ENCODE measurements at places on chromosomes 7 and 10. TPM values are rescaled to one million over a fixed set of nuclear protein-coding genes. Genes with fewer than 3 reads are reported as not detected.

GRCh38 chr7:151313857-151314256 lies 27.8 kb upstream of the NUB1 start:
- no peak for DNase-seq

DNA sequence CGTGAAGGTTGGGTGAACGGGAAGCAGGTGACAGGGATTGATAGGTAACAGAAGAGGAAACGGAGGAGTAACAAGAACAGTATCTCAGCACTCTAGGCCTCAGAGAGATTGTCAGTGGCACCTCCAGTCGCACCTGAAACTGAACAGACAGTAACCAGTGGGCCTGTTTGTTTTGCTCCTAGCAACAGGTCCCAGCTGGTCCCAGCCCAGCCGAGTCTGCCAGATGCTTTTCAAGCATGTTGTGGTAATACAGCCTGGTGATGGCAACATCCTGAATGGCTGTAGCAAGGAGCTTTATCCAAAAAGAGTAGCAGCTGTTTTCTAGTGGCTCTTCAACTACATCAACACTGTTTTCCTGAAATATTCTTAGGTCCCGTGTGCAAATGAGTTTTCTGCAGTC lies 4.7 kb downstream of the CACNB2 start:
- DNase-seq: no peak

- DNase-seq: no peak
These were observed 161.0 kb downstream of the SEM1 start for GRCh38 chr7:96548664-96549063.

VWDE gene
- polyA plus RNA-seq: 4.9 TPM

DNA sequence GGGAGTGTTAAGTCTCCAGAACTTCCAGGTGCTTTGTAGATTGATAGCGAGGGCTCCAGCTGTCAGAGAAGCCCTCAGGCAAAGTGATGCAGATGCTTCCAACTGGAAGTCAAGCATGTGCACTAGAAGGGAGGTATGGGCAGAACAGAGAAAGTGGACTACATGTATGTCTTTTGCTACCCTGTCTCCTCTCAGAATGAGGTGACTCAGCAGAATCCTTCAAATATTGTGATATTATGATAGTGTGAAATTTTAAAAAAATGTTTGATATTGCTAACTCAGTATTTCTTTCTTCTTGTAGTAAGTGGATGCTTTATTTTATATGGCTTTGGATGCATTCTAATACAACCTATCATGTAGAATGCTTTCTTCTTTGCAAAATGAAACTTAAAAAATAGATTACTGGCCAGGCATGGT lies 138.9 kb upstream of the SVIL start:
- no peak for DNase-seq

GRCh38 chr7:32872421-32872820 lies 19.1 kb downstream of the KBTBD2 start:
- no peak for DNase-seq

DNA sequence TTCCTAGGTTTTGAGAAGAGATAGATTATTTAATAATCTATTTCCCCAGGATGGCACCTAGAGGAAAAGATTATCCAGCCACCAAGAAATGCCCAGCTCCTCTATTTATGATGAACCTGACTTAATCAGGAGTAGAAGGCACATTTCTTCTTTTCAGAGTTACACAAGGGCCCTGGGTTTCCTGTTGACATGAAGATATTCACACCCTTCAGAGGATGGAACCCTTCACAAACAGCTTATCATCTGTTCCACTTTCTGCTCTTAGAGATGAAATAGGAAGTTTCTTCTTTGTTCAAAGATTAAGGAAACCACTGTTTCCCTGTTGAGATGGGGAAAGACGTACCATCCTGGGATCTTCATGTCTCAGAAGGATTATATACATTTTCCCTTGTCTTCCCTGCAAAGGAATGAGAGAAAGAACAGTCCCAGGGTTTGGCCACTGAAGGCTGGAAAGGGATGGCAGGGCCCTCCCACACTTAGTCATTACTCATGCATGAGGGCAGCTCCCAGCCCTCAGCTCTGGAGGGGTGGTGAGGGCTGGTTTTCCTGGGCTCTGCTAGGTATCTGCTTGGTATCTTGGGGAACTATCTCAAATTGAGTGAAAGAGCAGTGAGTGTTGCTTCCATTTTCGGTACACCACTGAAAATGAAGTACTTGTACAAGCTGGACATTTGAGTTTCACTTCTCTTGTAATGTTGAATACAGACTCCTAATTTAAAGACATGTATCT lies 64.0 kb downstream of the MTPAP start:
- no peak for DNase-seq

Data from right renal pelvis (tissue), 4 donors.